ENCODE measurements at places on chromosomes 6 and 20. TPM values are rescaled to one million over a fixed set of nuclear protein-coding genes. Genes with fewer than 3 reads are reported as not detected.

The SLC26A8 gene
- total RNA-seq, result not detected

The SLC16A10 gene
- total RNA-seq, result 0.45 TPM

DNA sequence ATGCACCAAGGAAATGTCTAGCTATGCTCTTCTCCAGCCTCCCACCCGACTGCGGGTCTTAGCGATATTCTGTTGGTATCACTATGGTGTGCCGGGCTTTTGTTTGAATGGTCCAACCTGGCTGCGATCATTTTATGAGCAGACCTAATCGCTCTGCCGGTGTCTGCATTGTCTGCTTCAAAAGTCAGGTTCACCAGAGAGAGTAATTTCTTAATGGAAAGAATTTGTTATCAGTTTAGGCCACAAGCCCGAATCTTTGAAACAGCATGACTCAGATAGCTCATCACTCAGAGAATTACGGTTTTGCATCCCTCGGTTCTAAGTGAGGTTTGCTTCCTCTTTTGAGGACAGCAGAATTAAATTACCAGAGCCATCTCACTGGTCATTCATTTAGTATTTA lies 521.0 kb upstream of the ARID1B start:
- DNase-seq, result no peak

GRCh38 chr6:313087-313486 lies 20.8 kb downstream of the DUSP22 start:
- DNase-seq, result no peak

DNA sequence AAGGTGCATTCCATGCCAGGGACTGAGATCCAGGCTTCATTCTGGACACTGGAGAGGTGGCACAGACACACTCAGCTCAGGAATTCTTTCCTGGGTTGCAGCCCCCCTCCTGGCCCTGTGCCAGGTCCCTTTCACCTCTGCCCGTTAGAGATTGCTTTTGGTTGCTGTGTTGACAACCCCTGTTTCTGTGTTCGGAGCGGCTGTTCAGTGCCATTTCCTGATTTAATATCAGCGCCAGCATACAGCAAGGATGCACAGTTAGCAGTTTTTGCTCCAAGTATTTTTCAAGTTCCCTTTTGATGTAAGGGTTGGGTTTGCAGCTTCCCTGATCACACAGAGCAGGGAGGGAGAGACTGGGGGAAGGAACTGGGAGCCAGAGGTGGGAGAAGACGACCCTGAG lies 8.5 kb upstream of the MAFB start:
- DNase-seq, result no peak

GRCh38 chr6:14031516-14031915 lies 86.1 kb upstream of the CD83 start:
- DNase-seq, result no peak

- DNase-seq, result no peak
Observed at GRCh38 chr20:9490631-9491030, 23.8 kb upstream of the LAMP5 start.

- no peak for DNase-seq
Observed at GRCh38 chr20:51093240-51093763, 70.4 kb upstream of the KCNG1 start.

GRCh38 chr6:34906826-34907225 lies 17.8 kb downstream of the ANKS1A start:
- DNase-seq, result no peak

DNA sequence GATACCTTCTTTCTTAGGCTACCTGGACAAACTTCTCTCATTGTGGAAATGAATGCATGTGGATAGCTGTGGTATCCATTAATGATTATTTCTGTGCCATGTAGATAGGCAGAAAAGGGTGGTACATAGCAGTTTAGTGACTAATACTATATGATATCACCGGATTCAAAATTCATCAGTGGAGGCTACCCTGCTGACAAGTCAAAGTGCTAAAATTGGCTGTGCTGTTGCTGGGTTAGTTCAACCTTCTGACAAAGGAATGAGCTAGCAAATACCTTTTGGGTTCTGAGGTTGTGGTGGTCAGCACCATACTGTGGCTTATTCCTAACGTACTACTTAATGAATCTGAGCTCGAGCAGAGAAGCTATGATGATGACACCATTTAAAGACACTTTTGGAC lies 109.1 kb downstream of the TFAP2B start:
- DNase-seq, result no peak

DNA sequence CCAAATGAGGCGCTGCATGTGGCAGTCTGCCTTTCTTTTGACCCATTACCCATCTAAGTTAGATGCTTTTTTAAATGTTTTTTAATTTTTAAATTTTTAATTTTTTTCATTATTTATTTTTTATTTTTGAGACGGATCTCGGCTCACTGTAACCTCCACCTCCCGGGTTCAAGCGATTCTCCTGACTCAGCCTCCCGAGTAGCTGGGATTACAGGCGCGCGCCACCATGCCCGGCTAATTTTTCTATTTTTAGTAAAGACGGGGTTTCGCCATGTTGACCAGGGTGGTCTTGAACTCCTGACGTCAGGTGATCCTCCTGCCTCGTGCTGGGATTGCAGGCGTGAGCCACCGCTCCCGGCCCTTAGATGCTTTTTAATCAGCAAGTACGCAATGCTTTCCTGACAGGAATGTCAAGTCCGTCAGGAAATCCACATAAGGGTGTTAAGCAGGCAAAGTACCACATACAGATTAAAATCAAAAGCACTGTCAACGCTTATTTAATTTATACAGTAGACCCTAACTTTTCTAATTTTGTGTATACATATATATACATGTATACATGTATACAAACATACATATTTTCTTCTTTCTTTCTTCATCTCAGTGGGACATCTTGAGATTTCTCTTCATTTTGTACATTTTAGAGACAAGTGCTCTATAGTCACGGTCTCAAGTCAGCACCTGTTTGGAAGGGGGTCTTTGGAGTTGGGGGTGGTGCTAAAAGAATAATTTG lies 995 bp upstream of the GSTA4 start:
- no peak for DNase-seq
